Activated T-cell treated with anti-CD3 and anti-CD28 coated beads, Interleukin-2, amount 50 U/mL, for 72 hours (primary cell): ENCODE measurements at places on chromosomes 12 and 14. TPM values are rescaled to one million over a fixed set of nuclear protein-coding genes. Genes with fewer than 3 reads are reported as not detected.

The PTPN21 gene
- total RNA-seq: 0.95 TPM

The SLCO1B1 gene
- total RNA-seq: not detected

The KRT77 gene
- not detected for total RNA-seq

The ABHD4 gene
- total RNA-seq: 18.8 TPM

- no peak for DNase-seq
These were observed 10.8 kb upstream of the MDM1 start for GRCh38 chr12:68342966-68343365.

DNA sequence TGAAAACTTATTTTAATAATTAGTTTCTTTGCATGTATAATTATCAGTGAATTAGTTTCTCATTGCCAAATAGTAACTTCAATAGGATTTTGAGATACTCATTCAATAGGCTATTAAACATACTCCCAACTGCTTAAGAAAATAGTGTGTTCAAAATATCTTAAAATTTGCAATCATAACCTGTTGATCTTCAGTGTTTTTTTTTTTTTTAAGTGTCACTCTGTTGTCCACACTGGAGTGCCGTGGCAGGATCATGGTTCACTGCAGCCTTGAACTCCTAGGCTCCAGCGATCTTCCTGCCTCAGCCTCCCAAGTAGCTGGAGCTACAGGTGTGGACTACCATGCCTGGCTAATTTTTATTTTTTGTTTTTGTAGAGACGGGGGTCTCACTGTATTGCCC lies 1.5 kb upstream of the YARS2 start:
- no peak for DNase-seq

GRCh38 chr12:116642683-116643082 lies 83.5 kb downstream of the MAP1LC3B2 start:
- DNase-seq: no peak

- DNase-seq: no peak
These were observed 111.9 kb downstream of the CALM1 start for GRCh38 chr14:90508536-90509254.

DNA sequence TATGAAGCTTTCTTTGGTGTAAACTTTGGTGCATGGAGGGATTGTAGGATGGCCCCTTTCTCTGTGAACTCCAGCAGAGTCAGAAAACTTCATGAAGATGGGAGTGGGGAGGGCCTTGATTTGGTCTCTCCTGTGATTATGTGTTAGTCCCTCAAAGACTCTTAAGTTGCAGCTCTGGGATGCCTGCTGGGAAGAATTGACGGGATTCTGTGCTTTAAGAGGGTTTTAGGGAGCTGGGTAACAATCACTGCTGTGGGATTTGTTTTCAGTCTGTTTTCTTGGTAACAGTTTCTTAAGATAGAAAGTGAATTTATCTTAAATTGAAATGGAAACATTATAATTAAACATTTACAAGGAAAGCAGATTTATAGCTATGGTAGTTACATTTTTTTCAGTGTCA lies 378.1 kb downstream of the AACS start:
- DNase-seq: no peak
